ENCODE measurements at places on chromosomes 16 and 17. TPM values are rescaled to one million over a fixed set of nuclear protein-coding genes. Genes with fewer than 3 reads are reported as not detected.

SLC12A4 gene
- total RNA-seq, result 38.0 TPM

TNFSF13 gene
- 6.9 TPM for total RNA-seq

HIGD1B gene
- total RNA-seq, result not detected

KRTAP9-4 gene
- total RNA-seq, result not detected

DNA sequence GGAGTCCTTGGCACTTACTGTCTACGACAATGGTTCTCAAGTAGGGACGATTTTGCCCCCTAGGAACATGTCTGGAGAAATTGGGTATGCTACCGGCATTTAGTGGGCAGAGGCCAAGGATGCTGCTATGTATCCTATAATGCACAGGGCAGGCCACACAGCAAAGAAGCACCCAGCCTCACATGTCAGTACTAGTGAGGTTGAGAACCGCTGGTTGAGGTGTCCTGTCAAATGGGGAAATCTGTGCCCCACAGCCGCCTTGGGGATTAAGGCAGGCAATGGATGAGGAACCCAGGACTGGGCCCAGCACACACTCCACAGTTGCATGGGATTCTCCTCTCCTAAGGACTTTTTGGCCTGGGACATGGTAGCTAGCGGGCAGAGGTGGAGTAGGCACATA, 86.7 kb upstream of the TOB1 start:
- H3K27me3 ChIP-seq, result no peaks in the 10 kb centered on the region
- no peak overlapping the region for H3K27ac ChIP-seq
- no peaks in the 10 kb centered on the region for H3K36me3 ChIP-seq

DNA sequence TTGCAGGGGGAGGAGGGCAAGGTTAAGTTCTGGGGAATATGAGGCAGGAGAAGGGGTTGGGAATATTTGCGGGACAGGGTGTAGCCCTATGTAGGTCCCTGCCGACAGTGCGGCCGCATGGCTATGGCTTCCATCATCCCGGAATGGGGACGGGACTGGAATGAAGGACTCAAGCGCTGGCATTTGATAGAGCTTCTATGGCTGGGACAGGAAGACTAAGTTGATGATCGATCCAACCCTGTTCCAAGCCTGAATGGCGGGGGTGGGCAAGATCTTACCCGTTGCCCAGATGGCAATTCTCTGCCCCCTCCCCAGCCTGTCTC, 47.1 kb downstream of the SRCIN1 start:
- H3K27me3 ChIP-seq, result peaks cover 36% of the 10 kb centered on the region
- DNase-seq, result no peak
- peaks cover 30% of the 10 kb centered on the region for H3K4me1 ChIP-seq

DNA sequence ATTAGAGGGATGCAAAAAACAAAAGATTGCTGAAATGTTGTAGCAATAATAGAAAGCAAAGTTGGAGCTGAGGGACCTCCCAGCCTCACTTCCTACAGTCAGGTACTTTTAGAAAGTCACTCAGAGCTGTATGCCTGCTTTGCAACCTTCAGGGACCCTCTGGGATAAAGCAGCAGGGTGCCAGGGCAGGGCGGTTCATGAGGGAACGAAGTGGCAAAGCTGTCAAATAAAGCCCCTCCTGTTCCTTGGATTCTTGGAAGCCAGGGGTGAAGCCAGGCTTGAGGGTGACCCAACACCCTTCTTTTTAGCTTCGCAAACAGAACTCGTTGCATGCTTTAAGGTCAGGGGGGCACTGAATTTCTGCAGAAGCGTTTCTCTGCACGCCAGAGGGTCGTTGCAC, 767 bp downstream of the ATP2C2 start:
- H3K27ac ChIP-seq, result no peak overlapping the region
- H3K4me3 ChIP-seq, result no peak overlapping the region
- peaks cover 5% of the 10 kb centered on the region for H3K4me1 ChIP-seq
- peaks cover 50% of the 10 kb centered on the region for H3K27me3 ChIP-seq

Data from activated CD8-positive, alpha-beta T cell treated with anti-CD3 and anti-CD28 coated beads for 36 hours (primary cell).